ENCODE measurements at places on chromosomes 5 and 9. TPM values are rescaled to one million over a fixed set of nuclear protein-coding genes. Genes with fewer than 3 reads are reported as not detected.
A peak's percentile ranks its signal among the peaks of the same experiment; 100 is the strongest.

- no peak for DNase-seq
Measured at GRCh38 chr9:89884356-89885083, 279.7 kb downstream of the GADD45G start.

DNA sequence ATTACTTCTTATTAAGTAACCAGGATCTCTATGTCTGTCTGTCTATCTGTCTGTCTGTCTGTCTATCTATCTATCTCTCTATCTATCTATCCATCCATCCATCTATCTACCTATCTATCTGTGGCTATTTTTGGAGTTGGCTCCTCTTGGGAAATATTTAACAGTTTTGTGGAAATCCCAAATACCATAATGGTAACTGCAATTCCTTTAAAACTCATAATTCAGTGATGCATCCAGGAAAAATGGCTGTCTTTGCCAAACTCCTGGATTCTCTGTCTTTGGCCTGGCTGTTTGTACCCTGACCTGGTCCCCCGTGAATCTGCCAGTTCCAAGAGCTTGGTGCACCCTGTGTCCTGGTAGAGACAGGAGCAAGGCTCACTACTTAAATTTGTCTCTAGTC lies 197.0 kb downstream of the PCSK1 start:
- no peak for DNase-seq

GRCh38 chr9:126276056-126276728 lies 50.4 kb upstream of the MVB12B start:
- no peak for DNase-seq

DNA sequence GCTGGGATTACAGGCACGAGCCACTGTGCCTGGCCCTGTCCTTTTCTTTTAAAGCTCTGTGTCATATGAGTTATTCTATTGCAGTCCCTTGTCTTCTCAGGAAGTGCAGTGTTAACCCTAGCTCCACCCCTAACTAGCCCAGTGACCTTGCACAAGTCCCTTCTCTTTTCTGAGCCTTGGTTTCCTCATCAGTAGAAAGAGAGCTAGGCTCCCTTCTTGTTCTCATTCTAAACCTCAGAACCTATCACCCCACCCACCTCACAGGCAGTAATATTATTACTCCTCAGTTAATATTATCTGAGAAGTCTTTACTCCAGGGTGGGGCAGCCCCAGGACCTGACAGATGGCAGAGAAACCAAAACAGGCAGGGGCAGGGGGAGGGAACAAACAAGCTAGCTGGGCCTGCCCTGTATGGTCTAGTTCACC lies 7.2 kb downstream of the CYFIP2 start:
- DNase-seq = no peak

- peak; percentile 69 for DNase-seq
Measured at GRCh38 chr5:139671096-139671841, 23.1 kb downstream of the CXXC5 start.

- DNase-seq = no peak
Measured at GRCh38 chr5:133163839-133164238, 112.0 kb downstream of the HSPA4 start.

DNA sequence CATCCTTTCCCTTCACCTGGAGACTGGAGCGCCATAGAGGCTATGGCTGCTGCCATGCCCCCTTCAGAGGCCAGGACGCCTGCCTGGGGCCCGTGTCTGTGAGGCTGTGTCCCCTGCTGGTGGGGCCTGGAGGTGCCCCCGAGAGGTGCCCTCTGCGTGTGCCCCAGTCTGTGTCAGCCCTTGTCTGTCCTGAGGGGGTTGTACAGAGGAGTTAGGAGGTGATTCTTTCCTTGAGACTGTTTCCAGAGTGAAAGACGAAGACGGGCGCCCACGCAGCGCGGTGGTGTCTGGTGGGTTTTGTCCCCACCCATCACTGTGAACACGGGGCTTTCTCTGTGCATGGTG lies 24.6 kb downstream of the TRAF2 start:
- DNase-seq = no peak

- DNase-seq = no peak
Measured at GRCh38 chr5:174636094-174636493, 88.3 kb upstream of the MSX2 start.

GRCh38 chr9:6367128-6367890 lies 39.1 kb downstream of the TPD52L3 start:
- DNase-seq = no peak

DNA sequence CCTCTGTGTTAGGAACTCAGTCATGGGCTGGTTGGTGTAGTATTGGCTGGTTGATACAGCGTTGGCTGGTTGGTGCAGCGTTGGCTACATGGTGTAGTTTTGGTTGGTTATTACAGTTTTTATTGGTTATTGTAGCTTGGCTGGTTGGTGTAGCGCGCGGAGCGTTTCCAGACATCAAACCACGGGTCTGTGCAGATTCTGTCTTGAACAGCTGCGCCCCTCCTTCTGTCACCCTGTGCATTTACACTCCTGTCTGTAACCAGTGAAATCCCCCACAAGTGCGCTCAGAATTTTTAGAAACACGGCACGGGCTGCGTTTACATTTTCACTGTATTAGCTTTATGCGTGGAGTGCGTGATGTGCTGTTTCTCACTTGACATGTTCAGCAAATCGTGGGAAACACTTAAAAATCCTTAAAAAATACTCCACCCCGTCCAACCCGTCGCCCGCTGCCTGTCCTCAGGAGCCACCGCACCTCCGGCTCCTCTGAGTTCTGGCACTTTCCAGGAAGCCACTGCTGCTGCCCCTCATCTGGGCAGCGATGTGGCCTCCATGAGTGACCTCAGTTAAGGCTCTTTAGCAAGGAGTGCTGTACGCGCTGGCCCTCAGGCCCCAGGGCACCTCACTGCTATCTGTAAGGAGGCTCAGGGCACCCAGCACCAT lies 20.8 kb downstream of the NKD2 start:
- DNase-seq = no peak

DNA sequence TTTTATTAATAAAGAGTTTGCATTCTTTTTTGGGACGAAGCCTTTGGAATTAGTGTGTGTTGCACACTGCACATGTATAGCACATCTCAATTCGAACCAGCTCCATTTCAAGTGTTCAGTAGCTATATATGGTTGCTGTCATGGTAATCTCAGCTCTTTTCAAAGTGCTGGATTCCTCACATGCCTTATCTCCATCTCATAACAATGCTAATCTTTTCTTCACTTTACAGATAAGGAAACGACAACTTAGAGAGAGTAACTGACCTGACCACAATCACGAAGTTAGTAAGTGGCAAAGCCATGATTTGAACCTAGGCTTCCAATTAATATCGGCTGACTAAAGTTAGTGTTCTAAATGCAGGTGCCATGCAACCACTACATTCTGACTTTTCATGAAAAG lies 204.8 kb upstream of the RASEF start:
- no peak for DNase-seq

DNA sequence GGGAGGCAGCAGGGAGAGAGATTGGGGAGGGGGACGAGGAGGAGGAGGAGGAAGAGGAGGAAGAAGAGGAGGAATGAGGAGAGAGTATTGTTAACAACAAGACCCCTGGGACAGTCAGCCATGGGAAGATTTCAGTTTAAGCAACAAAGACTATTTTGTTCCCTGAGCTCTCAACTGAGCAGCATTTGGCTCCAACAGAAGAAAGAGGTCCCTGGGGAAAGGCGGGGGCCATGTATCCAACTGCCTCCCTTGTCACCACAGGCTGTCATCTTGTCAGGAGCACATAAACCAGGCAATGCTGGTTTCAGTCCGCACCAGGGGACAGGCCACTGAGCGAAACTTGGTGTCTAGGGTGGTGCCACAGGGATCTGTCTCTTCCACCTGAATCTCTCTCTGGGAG lies 316.1 kb downstream of the TLE1 start:
- DNase-seq = no peak

GRCh38 chr5:111854186-111854585 lies 97.2 kb upstream of the NREP start:
- DNase-seq = no peak

GRCh38 chr9:123350590-123351310 lies 5.2 kb upstream of the CRB2 start:
- no peak for DNase-seq

Gene CATSPER3
- total RNA-seq = not detected

Gene TCERG1
- total RNA-seq = 43.4 TPM

Gene HDAC3
- 88.4 TPM for total RNA-seq

Gene PHYKPL
- total RNA-seq = 7.8 TPM

Gene FGFR4
- total RNA-seq = 0.62 TPM

Gene ZFAND5
- 216 TPM for total RNA-seq

Gene CCNO
- total RNA-seq = 5.5 TPM

Gene NRG2
- 1.9 TPM for total RNA-seq
